Esophagus mucosa (tissue), 1 donor: ENCODE measurements at places on chromosomes 3 and 15. TPM values are rescaled to one million over a fixed set of nuclear protein-coding genes. Genes with fewer than 3 reads are reported as not detected.

SAXO2 gene
- total RNA-seq, result 0.80 TPM

PHLDB2 gene
- 22.2 TPM for total RNA-seq

ZNF148 gene
- 21.2 TPM for total RNA-seq

FBXO40 gene
- total RNA-seq, result not detected

ACTR8 gene
- 17.1 TPM for total RNA-seq

LMAN1L gene
- total RNA-seq, result not detected

ALG1L2 gene
- not detected for total RNA-seq

LRRC57 gene
- 11.6 TPM for total RNA-seq

- ATAC-seq, result peak; percentile 70
Observed at GRCh38 chr3:111730143-111730542, 128.9 kb upstream of the PHLDB2 start.

DNA sequence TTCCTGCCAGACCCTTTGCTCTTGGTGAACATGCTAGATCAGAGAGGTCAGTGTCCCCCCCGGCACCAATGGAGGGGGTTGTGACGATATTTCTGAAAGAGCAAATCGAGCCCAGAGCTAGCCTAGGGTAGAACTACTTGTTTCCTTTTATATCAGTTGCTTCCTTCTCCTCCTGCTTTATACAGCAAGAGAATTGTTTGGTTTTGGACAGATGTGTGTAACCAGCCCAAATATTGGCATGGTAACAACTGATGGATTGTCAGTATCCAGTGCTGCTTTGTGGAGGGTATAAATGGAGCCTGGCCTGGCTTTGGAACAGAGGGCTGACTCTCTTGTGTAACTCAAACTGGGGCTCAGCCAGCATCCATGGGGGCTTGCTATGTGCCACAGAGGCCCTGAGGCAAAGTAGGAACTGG, 27.2 kb downstream of the SNX1 start:
- ATAC-seq, result no peak

GRCh38 chr3:188916934-188917401, 254.8 kb upstream of the TPRG1 start:
- ATAC-seq, result peak; percentile 10

- ATAC-seq, result no peak
Observed at GRCh38 chr3:4343258-4343657, 40.1 kb downstream of the SETMAR start.

DNA sequence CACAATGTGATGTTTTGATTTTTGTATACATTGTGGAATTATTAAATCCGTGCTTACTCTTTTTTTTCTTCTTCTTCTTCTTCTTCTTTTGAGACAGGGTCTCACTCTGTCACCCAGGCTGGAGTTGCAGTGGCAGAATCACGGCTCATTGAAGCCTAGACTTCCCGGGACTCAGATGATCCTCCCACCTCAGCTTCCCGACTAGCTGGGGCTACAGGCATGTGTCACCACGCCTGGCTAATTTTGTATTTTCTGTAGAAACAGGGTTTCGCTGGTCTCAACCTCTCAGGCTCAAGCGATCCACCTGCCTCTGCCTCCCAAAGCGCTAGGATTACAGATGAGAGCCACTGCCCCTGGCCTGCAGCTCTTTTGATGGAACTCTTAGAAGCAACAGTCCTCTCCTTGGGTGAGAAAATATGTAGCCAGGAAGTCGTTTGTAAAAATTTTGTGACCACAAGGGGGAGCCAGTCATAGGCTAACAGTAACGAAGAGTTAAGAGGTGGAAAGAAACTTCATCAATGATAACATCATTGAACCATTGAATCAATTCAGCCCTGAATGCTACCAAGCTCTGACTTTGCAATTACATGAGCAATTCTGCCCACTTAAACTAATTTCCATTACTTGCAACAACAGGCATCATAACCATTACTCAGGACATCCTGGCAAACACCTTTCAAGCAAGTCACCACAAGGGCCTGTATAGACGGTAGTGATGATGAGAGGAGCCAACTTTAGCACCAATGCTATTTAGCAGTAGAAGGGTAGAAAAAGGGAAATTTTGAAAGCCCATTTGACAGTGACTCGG, 16.7 kb upstream of the CMTM7 start:
- ATAC-seq, result peak; percentile 46

GRCh38 chr3:128559486-128560225, 66.7 kb upstream of the GATA2 start:
- peak; percentile 32 for ATAC-seq

DNA sequence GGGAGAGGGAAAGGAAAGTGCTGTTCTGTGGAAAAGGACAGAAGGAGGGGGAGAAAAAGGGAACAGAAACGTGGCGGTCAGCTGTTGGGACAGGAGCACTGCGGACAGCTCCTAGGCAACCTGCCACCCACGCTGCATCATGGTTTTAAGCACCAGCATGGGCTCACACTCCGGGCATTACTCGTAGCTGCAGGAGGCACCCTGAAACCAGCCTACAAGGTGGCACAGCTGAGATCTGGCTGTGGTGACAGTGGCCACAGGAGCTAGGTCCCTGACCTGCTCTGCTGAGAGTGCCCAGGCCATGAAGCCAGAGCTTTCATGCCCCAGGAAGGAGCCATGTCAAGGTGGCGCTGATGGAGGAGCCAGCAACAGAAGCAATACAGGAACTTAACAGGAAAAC, 161.4 kb upstream of the ST8SIA2 start:
- ATAC-seq, result no peak

DNA sequence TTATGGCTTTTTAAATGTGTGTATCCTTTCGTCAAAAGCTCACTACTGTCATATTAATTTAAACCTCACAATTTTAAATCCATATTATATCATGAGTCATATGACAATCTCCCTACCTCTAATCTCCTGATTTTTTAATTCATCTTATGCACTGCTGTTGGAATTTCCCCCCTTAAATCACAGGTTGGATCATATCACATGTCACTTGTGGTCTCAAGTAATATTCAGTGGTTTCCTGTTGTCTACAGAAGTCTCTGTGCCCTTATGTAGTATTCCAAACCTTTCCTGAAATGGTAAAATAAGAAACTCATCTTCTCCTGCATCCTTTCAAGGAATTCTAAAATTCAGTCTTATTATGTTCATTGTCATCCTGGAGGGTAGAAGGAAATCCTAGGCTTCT, 116.0 kb upstream of the CBLB start:
- ATAC-seq, result no peak

GRCh38 chr15:68650901-68651709, 72.3 kb downstream of the CORO2B start:
- peak; percentile 52 for ATAC-seq

GRCh38 chr3:19543212-19543841, 390.7 kb downstream of the EFHB start:
- peak; percentile 51 for ATAC-seq

DNA sequence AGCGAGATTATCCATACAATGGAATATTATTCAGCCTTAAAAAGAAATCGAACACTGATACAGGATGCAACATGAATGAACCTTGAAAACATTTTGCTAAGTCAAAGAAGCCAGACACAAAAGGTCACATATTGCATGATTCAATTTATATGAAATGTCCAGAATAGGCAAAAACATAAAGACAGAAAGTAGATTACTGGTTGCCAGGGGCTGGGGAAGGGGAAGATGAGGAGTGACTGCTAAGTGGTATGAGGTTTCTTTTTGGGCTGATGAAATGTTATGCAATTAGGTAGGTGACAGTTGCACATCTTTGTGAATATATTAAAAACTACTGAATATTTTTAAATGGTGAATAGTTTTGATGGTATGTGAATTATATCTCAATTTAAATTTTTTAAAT, 38.3 kb downstream of the LRRFIP2 start:
- ATAC-seq, result no peak

DNA sequence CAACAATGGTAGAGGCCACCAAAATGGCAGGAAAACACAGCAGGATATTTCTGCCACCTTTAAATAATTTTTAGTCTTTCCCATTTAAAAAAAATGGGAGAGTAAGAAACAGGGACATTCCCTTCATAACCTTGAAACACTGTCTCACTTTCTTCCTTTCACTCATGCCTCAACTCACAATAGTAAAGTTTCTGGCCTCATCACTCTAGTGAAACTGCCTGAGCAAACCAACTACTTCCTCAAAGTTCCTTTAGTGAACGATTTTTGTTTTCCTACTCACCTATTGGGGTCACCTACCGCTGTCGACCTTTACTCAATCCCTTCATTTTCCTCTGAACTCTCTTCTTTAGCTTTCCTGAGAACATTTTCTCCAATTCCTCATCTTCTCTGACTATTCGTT, 33.0 kb downstream of the SHC4 start:
- ATAC-seq, result no peak

DNA sequence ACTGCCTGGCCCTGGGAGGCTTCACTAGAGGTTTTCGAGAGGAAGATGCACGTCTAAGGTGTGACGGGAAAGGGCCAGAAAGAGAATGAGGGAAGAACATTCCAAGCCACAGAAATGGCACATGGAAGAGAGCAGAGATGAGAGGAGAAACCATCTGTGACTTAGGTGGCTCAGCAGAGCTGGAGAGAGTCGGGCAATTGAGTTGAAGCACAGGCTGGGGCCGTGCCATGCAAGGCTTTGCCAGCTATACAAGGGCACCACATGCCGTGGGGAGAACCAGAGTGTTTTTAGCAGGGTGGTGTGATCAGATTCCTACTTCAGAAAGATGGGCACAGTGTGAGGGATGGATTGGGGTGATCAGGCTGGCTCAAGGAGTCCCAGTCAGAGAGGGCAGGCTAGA, 126.1 kb downstream of the VGLL4 start:
- ATAC-seq, result no peak

DNA sequence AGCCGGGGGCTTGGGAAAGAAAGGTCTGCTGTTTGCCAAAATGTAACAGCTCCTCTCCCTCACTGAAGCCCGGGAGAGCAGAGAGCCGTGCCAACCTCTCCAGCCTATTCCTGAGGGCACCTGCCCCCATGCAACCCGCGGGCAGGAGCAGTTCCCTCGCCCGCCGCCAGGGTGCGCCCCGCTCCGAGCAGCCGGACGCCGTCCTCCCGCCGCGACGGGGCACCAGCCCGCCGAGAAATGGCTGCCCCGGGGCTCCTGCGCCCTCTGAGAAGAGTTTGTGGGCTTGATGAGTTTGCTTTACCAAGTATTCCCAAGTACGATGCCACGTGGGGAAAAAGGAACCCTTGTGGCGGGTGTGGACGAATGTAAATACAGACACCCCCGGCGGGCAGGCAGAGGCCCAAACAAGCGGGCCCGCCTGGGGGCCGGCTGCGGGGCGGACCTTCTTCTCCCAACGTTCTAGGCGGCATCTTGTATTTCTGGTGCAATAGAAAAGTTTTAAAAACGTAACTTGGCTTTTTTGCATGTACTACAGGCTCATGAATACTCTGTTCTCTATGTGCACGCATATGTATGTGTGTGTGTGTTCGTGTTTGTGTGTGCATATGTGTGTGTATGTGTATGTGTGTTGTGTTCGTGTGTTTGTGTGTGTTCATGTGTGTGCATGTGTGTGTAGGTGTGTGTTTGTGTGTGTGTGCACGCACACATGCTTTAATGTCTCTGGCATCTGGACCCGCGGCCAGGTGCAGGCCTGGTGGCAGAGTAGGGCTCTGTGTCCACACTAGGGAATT, 162.9 kb downstream of the CHSY1 start:
- peak; percentile 81 for ATAC-seq

GRCh38 chr15:81859737-81860516, 185.9 kb downstream of the MEX3B start:
- ATAC-seq, result no peak

DNA sequence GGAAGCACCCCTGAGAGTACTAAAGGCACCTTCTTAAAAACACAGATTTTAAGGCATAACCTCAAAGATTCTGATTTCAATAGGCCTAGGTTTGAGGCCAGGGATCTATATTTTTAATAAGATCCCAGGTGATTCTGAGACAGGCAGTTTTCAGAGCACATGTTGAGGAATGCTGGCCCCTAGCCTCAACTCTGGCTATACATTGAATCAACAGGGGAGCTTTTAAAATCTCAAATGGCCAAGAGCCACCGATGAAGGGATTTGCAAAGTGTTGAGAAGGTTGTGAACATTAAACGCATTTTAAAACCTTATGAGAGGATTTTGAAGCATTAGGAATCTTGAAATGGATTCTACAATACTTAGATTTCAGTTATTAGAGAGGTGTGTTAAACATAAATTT, 268.8 kb upstream of the ARHGEF26 start:
- ATAC-seq, result no peak

- no peak for ATAC-seq
Observed at GRCh38 chr3:176513604-176514003, 683.7 kb downstream of the TBL1XR1 start.

GRCh38 chr3:26291840-26292239, 330.7 kb upstream of the LRRC3B start:
- no peak for ATAC-seq

GRCh38 chr15:33822479-33822878, 145.8 kb upstream of the CHRM5 start:
- no peak for ATAC-seq

GRCh38 chr3:30535525-30535924, 70.9 kb upstream of the TGFBR2 start:
- no peak for ATAC-seq

- no peak for ATAC-seq
Observed at GRCh38 chr15:39056357-39056756, 491.7 kb upstream of the RASGRP1 start.

- no peak for ATAC-seq
Observed at GRCh38 chr15:99167201-99167600, 62.3 kb downstream of the SYNM start.
